ENCODE measurements at places on chromosomes 11 and 22. TPM values are rescaled to one million over a fixed set of nuclear protein-coding genes. Genes with fewer than 3 reads are reported as not detected.

Gene OR8K5
- 0.87 TPM for total RNA-seq

Gene OR6A2
- total RNA-seq, result 2.6 TPM

Gene OOSP4A
- total RNA-seq, result not detected

Gene CALCA
- not detected for total RNA-seq

Gene CCDC73
- 6.6 TPM for total RNA-seq

Gene RAC2
- 1.2 TPM for total RNA-seq

Gene KCNJ11
- total RNA-seq, result 2.1 TPM

Gene UBQLNL
- 8.8 TPM for total RNA-seq

Gene NEFH
- 18.6 TPM for total RNA-seq

Gene LDHAL6A
- total RNA-seq, result 2.4 TPM

Gene DDIAS
- total RNA-seq, result 11.8 TPM

Gene P4HA3
- 4.8 TPM for total RNA-seq

Gene MMP10
- total RNA-seq, result 0.19 TPM

Gene BTG4
- 26.6 TPM for total RNA-seq

Gene SSTR3
- total RNA-seq, result 54.4 TPM

Gene FOLR1
- total RNA-seq, result not detected

Gene RAG2
- total RNA-seq, result 0.94 TPM

Gene ANO3
- total RNA-seq, result 2.2 TPM

Gene DEFB108B
- not detected for total RNA-seq

Gene ENTHD1
- total RNA-seq, result 12.0 TPM

Gene CDC42BPG
- total RNA-seq, result 9.2 TPM

Gene SAA2
- 2.4 TPM for total RNA-seq

Gene SYT7
- total RNA-seq, result 9.0 TPM

Gene OR8G5
- total RNA-seq, result 4.5 TPM

Gene TSPAN18
- 2.1 TPM for total RNA-seq

Gene FRMD8
- total RNA-seq, result 92.5 TPM

Gene HEPN1
- not detected for total RNA-seq

Gene SCARF2
- total RNA-seq, result 12.3 TPM

Gene OR52H1
- total RNA-seq, result 1.9 TPM

Gene SLC22A12
- total RNA-seq, result not detected

Gene TBX1
- 43.4 TPM for total RNA-seq

Gene MRGPRF
- 12.2 TPM for total RNA-seq

Gene OR10A2
- total RNA-seq, result not detected

Gene BEST1
- total RNA-seq, result 21.0 TPM

Gene SCGB1A1
- total RNA-seq, result not detected

Gene P2RX6
- total RNA-seq, result 7.0 TPM

Gene GLYAT
- not detected for total RNA-seq

Gene MS4A4A
- 11.0 TPM for total RNA-seq

All from testis (tissue), 5 donors.